Bone marrow (tissue), 2 donors: ENCODE measurements at places on chromosomes 5 and 9.
A peak's percentile ranks its signal among the peaks of the same experiment; 100 is the strongest.

- DNase-seq, result no peak
Measured at GRCh38 chr9:130092910-130093309, 39.2 kb downstream of the GPR107 start.

DNA sequence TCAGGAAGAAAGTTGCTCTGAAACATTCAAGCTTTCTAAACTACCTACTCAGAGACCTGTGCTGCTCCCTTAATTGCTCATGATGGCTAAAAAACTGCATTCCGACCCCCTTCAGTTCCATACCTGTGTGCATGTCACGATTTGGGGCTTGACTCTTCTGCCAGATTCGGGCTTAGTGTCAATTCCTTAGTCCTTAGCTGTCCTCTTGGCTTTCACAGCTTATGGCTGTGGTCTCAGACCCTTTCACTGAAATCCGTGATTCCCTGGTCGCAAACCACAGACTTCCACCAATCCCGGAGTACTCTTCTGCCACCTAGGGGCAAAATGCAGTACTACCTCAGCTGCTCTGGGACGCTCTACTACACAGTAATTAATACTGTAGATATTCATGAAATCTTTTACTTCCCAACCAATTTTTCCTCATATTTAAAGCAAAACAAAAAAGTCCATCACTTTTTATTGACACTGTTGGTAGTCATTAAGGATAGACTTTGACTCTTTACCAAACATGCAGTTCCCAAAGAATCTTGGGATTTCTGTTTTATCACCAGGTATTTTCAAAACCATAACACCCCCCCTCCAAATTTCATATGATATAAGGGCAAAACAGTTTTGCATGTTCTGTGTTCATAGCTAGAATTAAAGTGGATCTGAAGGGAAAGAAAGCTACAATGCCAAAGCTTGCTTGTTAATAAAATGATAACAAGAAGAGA is 617.4 kb downstream of the SLCO4C1 start:
- DNase-seq, result peak; percentile 6

GRCh38 chr5:175230299-175230698 is 213.7 kb downstream of the DRD1 start:
- DNase-seq, result no peak

GRCh38 chr5:138948471-138949222 is 73.5 kb upstream of the LRRTM2 start:
- DNase-seq, result no peak

DNA sequence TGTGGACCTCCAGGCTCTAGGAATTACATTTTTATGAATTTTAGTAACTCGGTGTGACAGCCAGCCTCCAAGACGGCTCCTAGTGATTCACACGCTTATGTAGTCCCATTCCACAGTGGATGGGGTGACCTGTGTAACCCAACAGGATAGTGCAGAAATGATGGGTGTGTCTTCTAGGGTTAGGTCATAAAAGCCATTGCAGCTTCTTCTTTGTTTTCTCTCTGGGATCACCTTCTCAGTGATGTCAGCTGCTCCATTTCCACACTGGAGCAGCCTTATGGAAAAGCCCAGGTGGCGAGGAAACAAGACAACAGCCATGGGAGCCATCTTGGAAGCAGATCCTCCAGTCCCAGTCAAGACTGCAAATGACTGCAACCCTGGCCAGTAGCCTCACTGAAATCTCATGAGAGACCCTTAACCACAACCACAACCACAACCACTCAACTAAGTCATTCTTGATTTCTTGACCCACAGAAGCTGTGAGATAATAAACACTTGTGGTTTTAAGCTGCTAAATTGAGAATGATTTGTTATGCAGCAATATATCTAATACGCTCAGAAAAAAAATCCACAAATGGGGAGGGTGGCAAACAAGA is 5.1 kb upstream of the GNPDA1 start:
- no peak for DNase-seq

DNA sequence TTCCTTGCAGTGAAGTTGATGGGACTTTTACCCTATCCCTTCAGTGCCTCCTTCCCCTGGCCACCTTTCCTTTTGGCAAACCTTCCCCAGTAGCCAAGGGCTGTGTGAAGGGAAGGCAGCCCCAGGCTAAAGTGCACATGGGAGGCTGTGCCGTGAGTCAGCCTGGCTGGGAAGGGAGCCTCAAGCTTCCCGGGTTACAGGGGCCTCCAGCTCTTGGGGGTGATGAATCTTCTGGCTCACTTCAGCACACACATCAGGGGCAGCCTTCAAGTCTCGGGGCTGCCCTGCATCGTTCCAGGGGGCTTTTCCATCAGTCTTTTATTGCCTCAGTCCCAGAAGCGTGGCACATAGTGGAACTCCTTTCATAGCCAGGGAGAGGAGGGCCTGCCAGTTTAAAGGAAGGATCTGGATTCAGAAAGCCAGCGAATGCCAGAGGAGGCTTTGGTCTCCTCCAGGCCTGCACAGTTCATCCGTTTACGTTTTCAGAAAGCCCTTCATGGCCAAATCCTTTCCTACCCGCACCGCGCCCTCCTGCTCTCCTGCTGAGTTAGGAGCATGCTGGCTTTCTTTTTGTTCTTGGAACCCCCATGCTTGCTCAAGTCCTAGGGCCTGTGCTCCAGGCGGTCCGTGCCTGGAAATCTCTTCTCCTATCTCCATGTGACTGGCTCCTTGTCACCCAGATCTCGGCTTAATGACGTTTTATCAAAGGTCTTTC is 134.8 kb upstream of the KLF4 start:
- no peak for DNase-seq

DNA sequence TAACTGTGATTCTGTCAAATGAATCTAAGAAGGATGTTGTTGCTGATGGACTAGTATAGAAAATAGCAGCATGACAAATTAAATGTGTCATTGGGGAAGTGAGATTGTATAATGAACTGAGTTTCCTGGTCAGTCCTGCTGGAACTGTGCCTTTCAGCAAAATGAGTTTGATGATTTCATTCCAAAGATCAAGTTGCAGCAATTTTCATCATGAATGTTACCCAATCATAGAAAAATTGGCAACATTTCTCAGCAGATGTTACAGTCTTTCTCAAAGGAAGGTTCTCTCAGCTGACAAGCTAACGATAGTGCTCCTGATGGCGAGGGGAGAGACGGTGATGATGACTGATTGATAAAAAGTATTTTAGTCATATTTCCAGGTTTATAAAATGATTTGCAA is 10.7 kb downstream of the PCDHAC2 start:
- no peak for DNase-seq

- DNase-seq, result no peak
Measured at GRCh38 chr5:145110181-145110580, 725.0 kb downstream of the PRELID2 start.

GRCh38 chr9:129198319-129199043 is 20.4 kb upstream of the IER5L start:
- DNase-seq, result no peak

DNA sequence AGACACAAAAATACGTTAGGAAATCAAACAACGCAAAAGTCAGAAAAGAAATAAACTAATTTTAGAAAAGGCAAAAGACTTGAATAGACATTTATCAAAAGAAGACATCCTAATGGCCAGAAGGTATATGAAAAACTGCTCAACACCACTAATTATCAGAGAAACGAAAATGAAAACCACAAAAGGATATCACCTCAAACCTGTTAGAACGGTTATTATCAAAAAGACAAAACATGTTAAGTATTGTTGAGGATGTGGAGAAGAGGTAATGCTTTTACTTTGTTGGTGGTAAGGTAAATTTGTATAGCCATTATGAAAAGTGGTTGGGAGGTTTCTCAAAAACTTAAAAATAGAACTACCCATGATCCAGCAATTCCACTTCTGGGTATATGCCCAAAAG is 230.0 kb upstream of the RGMB start:
- DNase-seq, result no peak

DNA sequence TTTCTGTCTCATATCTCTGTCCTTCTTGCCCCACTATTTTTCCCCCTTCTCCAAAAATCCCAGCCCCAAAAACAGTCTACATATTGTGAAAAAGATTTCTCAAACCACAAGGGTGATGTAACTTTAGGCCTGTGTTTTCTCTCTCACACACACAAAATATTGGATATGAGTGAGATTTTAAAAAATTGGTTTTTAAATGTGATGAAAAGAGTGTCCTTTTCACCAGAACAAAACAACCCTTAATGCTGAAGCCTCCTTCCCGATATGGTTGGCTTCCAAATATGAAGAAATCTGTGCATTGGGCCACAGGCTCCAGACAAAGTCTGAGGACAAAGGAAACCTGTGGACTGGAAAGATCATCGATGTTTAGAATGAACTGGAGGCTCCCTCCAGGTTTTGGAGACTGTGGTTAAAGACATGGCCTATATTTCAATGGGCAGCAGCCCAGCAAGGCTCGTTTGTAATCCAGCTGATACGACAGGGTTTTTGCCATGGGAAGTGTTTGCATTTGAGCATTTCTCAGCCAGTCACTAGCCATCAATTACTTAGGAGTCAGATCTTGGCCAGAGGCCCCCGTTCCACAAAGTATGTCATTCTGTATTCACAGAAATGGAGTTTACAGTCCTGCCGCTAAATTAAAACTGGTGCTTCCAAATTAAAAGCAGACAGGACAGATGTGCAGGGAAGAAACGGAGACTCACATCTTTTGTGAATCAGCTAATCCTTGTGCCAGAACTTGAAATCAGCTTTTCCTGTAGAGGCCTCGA is 546.3 kb downstream of the EBF1 start:
- no peak for DNase-seq

- no peak for DNase-seq
Measured at GRCh38 chr9:108620767-108621166, 235.0 kb downstream of the ACTL7B start.

DNA sequence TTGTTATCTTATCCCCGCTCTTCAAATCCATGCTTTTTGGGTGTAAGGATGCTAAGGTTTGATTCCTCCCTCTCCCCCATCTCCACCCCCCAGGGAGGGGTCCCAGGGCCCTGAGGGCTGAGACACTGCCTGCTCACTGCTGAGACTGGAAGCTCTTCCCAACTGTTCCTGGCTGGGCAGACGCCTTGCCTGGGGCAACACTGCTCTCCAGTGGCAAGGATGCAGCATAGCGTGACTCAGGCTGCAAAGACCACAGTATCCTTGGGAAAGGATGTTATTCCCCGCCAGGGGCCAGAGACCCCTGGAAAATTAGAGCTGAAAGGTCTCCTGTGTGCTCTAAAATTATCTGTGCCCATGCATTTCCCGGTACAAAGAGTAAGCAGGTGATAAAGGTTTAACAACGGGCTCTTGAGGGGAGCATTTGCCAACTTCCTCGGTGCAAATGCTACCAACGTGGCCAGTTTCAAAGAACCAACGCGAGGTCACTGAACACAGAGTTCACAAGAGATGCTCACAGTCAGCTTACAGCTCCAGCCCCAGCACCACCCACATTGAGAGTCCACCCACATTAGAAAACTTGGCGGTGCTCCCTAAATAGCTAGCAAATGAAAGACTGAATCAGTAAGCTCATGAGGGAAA is 271.9 kb downstream of the NSG2 start:
- no peak for DNase-seq

DNA sequence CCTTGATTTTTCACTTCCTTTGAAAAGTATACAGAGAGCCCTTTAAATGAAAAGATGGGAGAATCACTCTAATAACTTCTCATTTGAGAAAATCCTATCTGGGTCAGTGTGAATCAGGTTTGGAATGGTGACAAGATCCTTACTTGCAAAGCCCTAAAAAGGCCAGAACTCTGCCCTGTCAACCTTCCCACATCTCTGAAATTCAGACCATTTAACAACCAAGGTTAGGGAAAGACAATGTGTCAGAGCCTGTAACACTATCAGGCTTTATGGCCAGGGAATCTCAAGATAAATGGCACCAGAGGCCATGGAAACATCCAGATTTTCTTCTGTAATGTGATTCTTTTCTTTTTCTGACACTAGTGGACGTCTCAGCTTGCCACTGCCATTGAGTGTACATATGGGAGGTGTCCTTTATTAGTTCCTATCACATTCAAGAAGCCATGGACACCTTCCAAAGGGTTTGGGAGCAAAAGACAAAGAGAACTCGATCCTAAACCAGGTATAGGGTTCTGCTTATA is 165.7 kb upstream of the GPR151 start:
- DNase-seq, result no peak

GRCh38 chr5:67222243-67223025 is 25.8 kb upstream of the CD180 start:
- DNase-seq, result no peak

DNA sequence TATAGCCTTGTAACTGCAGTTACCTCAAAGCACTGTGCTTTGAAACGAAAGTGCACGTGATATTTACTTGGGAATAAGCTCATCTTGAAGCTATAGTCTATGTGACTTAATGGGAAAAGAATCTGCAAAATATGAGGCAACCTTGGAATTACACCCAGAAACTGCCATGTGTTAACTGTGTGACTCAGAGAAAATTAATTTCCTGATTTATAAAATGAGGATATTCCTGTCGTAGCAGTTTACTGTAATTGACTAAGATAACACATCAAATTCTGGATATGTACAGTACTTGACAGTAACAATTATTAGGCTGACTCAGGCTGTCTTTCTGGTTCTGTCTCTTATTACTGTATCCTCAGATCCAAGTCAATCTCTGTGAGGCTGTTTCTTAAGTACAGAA is 1079.9 kb upstream of the ACO1 start:
- DNase-seq, result no peak

DNA sequence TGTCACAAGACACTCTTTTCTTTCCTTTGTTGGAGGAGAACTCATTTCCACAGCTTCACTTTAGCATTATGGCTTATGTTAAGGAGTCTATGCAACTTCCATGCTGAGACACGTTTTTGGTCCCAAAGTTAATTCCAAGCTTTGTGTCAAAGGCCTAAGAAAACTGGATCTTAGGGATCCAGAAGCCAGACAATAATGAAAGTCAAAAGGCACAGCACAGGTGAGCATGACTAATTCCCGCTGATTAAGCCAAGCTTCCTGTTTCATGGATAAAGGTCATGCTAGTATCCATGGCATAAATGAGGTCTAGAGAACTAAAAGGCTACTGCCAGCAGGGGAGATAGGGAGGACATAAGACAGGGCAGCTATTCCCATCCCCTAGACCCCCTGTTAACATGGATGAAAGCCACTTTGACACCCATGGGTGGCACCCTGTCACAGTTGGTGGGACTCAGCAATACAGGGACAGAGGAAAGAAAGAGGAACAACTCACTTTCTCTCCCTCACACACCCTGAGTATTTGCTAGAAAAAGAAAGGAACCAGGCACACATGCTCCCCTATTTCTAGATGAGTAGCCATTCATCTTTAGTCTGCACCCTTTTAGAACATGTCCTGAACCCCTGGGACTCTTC is 438.1 kb upstream of the CDH9 start:
- DNase-seq, result no peak
